ENCODE measurements at places on chromosomes 7 and 10.

DNA sequence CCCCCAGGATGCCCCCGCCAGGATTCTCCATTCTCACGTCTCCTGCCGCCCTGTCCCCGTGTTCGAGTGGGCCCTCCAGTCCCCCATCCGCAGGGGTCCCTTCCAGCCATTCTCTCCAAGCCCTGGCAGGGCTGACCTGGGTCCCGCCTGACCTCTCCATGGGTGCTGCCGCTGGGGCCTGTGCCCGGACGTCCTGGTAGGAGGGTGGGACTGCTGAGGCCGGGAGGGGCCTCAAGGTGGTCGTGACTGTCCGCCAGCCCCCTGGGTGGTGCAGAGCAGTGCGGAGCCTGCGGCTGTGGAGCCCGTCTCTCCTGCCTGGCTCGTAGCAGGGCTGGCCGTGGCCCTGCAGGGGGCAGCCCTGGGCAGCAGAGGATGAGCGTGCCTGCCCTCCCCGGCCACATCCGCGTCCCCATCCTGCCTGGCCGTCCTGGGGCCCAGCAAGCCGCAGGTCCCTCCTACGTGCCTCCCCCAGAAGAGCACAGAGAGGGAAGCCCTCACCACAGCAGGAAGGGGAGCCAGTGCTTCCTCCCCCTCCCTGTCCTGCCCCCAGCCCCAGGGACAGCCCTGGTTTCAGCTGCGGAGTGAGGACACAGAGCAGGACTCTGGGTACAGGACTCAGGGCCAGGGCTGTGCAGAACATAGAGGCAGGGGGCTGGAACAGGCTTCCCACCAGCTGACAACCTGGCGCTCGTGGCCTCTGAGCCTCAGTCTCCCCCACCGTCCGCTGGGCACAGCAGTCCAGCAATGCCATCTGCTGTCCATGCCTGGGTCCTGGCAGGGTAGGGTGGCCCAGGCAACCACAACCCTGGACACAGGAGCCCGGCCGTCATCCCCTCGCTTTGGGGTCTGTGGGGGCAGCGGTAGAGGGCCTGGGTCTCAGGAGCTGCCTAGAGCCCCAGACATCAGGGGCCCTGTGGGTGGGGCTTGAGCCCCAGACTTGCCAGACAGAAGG lies 1.5 kb upstream of the GRIFIN start:
- no peak for DNase-seq

DNA sequence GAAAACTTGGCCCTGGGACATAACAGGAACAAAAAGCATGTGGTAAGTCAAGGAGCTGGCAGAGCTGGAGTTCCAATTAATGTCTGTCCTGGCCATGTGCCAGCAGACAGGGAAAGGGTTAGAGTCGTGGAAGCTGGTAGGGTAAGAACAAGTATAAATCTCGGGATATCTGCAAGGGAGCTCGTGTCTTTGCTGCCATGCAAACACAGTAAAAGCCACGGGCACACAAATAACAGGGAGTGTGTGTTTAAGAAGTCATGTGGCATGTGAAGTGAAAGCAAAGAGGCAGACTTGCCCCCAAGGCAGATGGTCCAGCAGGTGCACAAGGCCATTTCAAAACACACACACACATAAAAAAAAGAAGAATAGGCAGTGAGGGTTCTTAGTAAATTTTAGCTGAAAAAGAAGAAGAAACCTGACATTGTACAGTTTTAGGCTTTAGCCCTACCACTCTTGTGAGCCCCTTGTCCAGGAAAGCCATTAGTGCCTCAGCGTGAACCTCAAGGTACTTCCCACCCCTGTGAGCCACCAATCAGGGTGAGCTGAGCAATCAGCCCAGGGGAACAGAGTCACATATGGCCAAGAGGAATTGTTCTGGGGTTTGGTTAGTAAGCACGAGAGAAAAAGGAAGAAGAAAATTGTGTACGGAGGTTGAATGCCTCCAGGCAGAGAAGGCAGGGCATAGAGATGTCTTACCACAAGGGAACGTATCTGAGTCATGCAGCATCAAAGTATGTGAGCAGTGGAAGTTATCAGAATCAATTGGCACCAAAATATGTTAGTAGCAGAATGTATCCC lies 32.8 kb upstream of the ARHGAP12 start:
- DNase-seq: no peak

DNA sequence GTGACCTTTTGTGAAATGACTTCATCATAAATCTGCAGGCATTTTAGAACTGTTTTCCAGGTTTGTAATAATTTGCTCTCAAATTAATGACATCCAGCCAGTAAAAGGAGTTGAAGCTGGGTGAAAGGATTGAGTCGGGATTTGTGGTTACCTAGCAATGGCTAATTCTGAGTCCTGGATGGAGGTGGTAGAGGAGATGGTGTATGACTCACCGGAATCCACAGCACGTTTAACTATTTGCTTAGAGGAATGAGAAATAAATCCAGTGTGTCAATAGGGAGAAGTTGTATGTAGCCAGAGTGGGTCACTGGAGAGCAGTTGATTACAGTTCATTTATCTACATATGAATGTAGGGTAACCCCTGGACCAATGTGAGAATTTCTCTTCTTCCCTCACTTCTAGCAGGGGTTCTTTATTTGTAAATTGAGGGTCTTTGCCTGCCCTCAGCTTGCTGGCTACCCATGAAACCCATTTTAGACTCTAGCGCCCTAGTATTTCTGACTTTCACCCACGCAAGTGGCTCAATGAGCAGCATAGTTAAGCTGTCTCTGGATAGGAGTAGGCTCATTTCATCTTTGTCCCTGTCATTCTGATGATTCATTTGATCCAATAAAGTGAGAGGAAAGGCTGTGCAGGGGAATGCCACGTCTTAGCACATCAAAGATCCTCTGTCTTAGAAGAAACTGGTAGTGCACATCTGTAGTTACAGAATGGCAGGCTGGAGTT lies 547.8 kb downstream of the SORCS3 start:
- no peak for DNase-seq

DNA sequence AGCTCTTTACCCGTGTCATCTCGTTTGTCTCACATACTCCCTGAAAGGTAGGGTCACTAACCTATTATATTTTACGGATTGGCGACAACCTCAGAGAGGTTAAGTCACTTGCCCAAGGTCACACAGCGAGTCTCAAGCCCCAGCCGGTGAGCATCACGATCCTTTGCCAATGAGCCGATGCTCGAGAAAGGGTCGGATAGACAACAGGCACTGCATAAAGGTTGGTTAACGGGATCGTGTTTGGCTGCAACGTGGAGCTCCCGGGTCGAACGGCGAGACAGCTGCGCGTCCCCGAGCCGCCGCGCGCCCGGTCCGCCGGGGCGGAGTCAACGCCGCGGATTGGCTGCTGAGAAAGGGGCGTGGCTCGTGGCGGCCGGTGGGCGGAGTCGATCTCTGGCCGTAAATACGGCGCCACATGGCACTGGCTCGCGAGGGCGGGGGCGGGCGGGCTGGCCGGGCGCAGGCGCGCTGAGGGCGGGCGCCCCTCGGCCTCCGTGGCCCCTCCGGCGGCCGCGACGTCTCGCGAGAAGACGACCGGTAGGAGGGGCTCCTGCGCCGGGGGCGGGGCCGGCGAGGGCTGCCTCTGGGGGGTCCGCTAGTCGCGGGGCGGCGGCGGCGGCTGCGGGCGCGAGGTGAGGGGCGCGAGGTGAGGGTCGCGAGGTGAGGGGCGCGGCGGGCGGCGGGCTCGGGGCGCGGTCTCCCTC lies at the start of gene CHST12:
Gene CHST12 (plus strand): TSS at position 598 of the 704 bp plus-strand sequence. CDS start 29,029 bp downstream, outside the sequence.
- DNase-seq: peak; percentile 88

DNA sequence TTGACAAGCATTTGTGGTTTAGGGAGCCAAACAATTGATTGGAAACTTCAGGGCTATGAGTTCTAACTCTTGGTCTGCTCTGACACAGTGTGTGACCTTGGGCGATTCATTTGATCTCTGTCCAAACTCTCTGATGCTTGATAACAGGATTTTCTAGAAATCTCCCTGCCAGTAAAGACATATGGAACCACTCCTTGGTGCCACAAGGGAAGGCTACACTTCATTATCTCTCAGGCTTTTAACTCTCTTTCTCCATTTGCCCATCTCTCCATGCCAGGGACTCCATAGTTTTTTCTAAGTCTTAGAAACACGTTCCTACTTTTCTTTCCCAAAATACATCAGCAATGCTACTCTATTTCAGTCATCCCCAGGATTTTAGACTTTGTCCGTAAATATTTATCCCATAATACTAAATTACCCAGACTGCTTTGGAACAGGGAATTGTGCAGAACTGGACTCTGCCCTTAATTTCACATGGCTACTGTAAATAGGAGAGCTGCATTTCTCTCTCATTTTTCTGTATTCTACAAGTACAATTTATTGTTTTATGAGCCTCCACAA lies 488.2 kb downstream of the SUGCT start:
- DNase-seq: no peak

DNA sequence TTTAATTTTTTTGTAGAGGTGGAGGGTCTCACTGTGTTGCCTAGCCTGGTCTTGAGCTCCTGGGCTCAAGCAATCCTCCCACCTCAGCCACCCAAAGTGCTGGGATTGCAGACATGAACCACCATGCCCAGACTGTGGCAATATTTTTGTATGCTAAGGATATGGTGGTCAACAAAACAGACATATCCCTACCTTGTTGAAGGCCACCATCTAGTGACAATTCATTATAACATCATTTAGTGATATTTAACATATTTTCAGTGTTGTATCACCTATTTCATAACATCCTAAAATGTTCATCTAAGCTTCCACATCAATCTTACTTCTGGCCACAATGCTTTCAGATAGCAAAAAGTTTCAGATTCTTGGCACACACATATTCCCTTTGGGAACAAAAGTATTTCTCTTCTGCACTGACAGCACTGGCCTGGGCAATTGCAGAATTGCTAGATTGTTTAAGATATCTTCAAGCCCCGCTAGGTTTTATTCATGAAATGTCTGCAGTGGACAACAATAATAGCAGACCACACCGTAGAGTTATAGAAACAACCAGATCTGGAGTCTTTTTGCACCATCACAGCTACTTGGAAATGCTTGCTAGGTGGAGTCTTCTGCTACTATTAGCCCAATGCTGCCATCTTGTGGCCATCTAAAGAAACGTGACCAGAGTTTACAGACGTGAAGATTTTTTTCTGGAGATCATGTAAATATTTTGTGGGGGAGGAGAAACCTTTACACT lies 58.4 kb downstream of the DNAJC12 start:
- DNase-seq: peak; percentile 67

DNA sequence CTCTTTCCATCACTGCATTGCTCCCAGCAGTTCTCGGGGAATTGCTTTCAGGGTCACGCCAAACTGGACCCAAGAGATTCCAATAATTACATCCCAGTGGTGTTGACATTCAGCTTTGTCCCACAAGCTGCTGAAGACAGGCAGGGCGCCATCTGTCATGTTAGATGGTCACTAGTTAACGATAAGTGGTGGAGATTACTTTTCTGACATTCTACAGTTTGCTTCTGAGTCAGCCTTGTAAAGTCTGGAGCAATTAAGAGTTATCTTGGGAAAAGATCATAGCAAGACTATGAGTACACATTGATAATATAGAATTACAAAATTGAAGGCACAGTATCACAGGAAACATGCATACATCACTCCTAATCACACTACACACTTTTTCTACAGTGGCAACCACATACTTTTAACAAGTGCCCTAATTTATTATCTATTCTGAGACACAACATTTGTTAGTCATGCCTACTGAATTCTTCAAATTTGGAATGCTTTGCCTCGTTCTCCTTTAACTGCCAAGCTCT lies 41.9 kb downstream of the SEMA3C start:
- DNase-seq: no peak

GRCh38 chr10:93671042-93671441 lies 31.4 kb downstream of the FRA10AC1 start:
- no peak for DNase-seq

GRCh38 chr10:97715259-97715874 lies 1.8 kb downstream of the MARVELD1 start:
- no peak for DNase-seq

DNA sequence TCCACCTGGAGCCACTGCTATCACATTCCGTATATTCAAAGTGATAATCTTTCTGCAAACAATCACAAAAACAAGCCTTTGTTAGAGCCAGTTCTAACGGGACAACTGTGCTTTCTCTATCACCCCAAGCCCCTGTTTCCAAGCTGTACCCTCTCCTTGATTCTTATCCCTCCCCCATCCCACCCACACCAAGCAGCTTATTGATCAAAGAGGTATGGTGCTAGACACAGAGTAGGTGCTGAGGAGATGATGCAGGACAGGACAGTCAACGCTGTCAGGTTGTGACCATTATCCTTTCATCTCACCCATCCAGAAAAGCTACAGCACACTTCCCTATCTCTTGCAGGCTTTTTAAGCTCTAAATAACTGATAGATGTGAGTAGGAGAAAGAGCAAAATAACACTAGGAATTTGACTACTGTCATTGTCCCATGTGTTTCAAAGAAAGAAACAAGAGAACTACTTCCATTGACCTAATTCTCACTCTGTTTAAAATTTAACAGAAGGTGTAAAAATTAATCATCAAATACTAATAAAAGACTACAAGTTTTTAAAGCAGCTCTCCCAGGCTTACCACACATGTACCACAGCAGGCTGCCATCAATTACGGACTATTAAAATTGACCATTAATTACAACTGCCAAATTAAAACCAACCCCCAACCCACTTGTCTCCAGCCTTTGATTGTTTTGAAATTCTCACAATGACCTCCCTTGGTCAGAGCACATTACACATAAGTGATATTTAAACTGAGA lies 94.3 kb downstream of the ELAPOR2 start:
- no peak for DNase-seq

- DNase-seq: no peak
Observed at GRCh38 chr7:45060295-45060694, 28.5 kb downstream of the NACAD start.

DNA sequence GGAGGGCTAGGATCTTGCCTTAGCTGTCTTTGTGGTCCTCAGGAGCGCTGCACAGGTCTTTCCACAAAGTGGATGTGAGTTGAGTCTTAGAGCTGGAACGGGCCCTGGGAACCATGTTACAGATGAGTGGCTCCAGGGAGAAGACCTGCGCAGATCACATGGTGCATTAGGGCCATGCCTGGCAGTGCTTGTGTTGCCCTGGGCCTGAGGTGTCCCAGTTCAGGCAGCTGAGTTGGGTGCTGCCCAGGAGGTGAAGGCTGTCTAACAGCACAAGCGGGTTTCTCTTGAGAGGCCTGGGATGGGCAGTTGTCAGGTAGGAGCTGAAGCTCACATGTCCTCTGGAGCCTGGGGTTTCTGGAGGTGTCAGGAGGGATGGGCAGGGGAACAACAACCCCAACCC lies 33.7 kb upstream of the ANKRD2 start:
- DNase-seq: no peak

DNA sequence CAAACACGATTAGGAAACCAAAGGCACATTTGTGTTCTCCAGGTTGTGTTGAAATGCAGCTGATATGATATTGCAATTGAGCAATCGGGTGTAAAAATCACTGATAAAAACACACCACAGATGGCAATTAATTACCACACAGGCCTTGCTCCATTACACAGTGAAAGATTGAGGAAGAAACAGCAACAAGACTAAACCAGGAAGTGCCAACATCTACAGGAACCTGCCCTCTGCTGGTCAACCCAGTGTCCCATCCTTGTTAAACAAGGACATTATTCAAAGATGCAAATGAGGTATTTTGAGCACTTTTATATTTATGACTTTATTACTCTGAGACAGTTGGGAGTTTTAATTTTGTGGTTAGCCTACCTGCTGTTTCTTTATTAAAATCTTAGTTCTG lies 765.6 kb upstream of the GHITM start:
- DNase-seq: peak; percentile 5

- no peak for DNase-seq
Observed at GRCh38 chr7:120877701-120878100, 19.8 kb upstream of the TSPAN12 start.

GRCh38 chr10:54900584-54900983 lies 99.6 kb upstream of the PCDH15 start:
- DNase-seq: no peak

- no peak for DNase-seq
Observed at GRCh38 chr10:93813507-93814465, 56.0 kb downstream of the LGI1 start.

- DNase-seq: no peak
Observed at GRCh38 chr10:557792-558328, 131.6 kb downstream of the DIP2C start.
